ENCODE measurements at places on chromosomes 3 and 15.

GRCh38 chr3:129121016-129121791 is 400 bp downstream of the RAB43 start:
- no peak for DNase-seq

- no peak for DNase-seq
Observed at GRCh38 chr3:76456322-76456721, 583.6 kb upstream of the ROBO2 start.

GRCh38 chr3:43243590-43244587 is 42.5 kb upstream of the SNRK start:
- DNase-seq, result no peak

- no peak for DNase-seq
Observed at GRCh38 chr15:90095521-90095959, 6.7 kb downstream of the IDH2 start.

DNA sequence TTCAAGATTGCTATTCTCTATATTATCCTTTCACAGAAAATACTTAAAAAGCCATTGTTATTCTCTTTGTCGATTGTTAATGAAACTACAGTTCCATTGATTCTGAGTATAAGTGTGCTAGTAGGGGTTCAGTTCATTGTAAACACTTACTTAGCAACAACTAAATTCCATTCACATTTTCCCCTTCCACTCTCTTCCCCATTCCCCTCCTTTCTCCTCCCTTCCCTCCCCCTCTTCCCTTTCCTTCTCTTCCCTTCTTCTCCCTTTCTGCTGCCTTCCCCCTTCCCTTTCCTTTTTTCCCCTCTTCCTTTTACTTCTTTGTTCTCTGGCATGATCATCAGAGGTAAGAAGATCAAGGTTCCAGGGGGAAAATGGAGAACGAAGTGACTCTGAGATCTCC is 21.3 kb upstream of the RIOX2 start:
- no peak for DNase-seq

- no peak for DNase-seq
Observed at GRCh38 chr15:74262151-74262550, 26.0 kb downstream of the CCDC33 start.

Measured in stimulated activated CD8-positive, alpha-beta memory T cell treated with anti-CD3 and anti-CD28 coated beads, Interleukin-7, amount 100 ng/mL, for 1 hour (primary cell).